ENCODE measurements at places on chromosomes 7 and 10.

DNA sequence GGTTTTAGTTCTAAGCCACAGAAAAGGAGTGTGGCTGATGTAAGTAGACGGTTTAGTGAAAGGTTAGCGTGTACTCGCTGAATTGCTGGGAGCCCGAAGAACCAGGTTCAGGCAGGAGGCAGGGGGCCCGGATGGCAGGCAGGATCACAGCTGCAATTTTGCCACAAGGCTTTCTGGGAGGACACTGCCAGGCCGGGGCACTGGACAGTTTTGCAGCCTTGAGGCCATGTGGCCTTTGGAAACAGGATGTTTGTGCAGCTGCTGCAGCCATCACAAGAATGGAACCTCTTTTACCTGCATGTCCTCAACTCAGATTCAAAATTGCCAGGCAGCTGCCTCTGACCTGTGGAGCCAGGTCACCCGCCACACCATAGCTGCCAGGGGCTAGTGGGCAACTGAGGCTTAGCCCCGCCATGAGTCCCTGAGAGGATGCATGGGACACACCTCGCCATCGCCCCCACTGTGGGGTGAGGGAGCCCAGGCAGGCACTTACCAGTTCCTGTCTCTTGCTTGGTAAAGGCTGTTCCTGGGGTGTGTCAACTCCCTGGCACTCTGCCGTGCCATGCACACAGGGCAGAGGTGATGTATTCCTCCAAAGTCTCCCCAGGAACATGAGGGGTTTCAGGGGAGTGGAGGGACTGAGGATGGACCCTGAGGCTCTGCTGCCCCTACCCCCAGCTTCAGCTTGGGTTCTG is 188.6 kb downstream of the RPS24 start:
- no peak for DNase-seq

DNA sequence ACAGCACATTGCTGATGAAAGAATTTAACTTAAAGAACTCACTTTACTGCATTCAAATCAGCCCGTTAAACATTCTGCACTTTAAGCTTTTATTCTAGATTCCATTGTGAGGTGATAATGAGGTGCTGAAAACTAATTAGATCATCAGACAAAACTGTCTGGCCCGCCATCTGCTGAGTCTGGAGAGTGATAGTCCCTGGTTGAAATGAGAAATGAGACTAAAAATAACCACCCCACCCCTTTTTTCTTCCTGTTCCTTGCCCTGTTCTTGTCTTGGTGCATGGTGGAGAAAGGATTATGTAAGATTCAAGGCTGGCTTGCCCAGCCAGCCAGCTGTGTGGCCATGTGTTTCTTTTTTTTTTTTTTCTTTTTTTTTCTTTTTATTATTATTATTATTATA is 277.0 kb upstream of the COBL start:
- DNase-seq: no peak

DNA sequence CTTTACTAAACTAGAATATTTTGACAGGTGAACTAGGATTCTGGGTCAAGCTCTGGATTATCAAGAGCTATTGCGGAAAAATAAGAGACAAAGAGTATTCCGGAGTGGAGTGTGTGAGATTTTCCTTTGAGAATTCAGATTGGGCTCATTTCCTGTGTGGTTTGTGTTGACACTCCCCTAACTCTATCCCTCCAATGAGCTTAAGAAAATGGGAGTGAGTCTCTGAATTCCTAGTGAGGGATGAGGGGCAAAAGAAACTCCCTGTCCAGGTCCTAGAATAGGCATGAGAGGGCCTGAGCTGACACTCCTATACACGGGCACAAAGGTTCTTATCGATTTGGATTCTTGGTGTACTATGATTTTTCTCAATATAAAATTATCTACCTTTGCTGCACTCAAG is 10.2 kb downstream of the KLF14 start:
- DNase-seq: no peak

GRCh38 chr10:68067029-68067428 is 8.1 kb downstream of the HERC4 start:
- no peak for DNase-seq

- DNase-seq: no peak
Measured at GRCh38 chr7:41351091-41351490, 351.8 kb downstream of the INHBA start.

DNA sequence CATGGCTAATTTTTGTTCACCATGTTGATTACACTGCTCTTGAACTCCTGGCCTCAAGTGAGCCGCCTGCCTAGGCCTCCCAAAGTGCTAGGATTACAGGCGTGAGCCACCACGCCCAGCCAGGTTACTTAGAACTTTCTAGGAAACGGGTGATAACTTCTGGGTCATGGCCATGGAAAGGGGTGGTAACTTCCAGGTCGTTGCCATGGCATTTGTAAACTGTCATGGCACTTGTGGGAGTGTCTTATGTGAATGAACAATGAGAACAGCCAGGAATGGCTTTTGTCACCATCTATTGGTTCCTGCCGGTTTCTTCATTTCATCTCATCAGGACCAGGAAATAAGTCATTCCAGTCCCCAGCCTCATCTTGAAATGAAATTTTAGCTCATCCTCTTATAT is 120.9 kb downstream of the SLC16A9 start:
- DNase-seq: no peak

- no peak for DNase-seq
Measured at GRCh38 chr7:117312593-117313580, 10.0 kb downstream of the WNT2 start.

DNA sequence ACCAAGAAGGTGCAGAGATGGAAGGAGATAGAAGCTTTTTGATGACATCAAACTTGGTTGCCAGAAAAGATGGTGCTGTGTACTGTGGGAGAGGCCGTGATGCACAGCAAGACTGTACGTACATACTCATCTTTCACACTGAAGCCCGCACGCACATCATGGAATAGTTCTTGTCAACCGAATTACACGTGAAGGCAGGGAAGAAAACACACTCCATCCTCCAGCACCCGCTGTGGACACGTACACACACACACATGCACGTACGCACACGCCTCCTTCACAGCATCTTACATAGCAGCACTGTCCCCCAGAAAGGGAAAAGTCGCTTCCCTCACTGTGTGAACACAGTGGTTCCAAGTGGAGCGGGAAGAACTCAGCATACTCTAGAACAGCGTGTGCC is 54.5 kb upstream of the DDC start:
- no peak for DNase-seq

- DNase-seq: peak; percentile 35
Measured at GRCh38 chr10:93815304-93816096, 57.8 kb downstream of the LGI1 start.

DNA sequence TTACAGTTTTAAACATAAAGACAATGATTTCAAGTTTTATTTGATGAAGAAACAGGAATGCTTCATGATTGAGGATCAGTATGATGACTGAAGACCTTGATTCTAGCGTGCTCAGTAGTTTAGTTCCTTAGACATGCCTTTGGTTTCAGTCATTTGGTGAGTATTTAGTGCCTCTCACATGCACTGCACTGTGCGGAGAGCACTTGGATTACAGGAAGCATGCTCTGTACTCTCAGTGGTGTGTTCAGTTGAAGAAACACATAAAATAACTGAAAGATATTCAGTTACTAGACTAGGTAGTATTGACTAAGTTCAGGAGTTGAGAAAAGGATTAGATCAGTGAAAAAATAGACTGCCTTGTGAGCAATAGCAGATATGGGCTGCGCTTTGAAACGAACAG is 25.5 kb downstream of the RBM17 start:
- DNase-seq: no peak

DNA sequence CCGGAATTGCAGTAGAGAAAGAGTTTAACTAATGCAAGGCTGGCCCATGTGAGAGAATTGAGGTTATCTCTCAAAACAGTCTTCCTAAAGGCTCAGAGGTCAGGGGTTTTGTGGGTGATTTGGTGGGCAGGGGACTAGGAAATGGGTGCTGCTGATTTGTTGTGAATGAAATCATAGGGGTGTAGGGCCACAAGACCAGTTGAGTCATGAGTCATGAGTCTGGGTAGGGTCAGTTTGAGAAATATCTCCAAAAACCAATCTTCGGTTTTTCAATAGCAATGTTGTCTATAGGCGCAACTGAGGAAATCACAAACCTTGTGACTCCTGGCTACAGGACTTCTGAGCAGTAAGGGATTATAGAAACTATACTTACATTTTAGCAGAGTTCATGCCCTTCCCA is 460.0 kb upstream of the NRP1 start:
- no peak for DNase-seq

DNA sequence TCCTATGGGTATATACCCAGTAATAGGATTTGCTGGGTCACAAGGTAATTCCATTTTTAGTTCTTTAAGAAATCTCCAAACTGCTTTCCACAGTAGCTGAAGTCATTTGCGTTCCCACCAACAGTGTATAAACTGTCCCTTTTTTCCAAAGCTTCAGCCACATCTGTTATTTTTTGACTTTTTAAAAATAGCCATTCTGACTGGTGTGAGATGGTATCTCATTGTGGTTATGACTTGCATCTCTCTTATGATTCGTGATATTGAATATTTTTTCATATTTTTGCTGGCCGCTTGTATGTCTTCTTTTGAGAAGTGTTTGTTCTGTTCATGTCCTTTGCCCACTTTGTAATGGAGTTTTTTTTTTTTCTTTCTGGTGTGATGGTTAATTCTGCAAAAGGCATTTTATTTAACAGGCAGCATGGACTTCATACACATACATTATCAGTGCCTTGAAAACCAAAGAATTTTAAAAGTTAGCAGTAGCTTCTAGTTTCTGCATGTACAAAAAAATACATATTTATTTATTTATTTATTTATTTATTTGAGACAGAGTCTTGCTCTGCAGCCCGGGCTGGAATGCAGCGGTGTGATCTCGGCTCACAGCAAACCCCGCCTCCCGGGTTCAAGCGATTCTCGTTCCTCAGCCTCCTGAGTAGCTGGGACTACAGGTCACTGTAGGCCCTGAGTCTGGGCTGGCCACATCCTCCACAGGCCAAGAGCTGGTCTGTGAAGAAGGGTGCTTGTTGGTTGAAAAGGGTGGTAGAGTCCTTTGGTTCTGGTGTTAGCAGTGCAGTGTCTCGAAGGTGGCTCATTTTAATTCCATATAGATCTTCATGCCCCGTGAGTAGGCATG is 32.3 kb downstream of the AGR3 start:
- no peak for DNase-seq

- DNase-seq: no peak
Measured at GRCh38 chr7:134780166-134780828, 863 bp downstream of the CALD1 start.

DNA sequence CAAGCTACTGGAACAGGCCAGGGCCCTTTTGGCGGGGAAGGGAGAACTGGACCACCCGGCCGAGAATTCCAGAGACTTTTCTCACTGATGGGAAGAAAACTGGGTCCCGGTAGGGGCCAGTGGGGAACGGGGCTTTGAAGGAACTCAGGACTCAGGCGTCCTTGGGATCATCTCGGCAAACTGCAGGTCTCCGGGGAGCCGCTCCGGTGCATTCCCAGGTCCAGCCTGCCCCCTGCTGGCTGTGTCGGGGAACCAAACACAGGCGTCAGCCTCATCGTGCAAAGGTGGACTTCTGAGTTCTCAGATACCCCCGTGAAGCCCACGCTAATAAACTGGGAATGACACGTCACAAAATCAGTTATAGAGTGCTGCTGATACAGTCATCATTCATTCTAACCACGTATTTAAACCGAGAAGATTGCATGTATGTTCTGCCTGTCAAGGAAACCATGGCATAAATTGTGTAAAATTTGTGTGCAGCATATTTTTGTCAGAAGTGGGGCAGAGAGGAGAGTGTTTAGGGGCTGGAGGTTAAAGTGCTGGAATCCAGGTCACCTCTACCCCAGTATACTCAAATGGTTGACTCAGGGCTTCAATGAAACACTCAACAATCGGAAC is 76.1 kb upstream of the CPXM2 start:
- peak; percentile 28 for DNase-seq

- no peak for DNase-seq
Measured at GRCh38 chr7:137342265-137342664, 1.3 kb downstream of the PTN start.

DNA sequence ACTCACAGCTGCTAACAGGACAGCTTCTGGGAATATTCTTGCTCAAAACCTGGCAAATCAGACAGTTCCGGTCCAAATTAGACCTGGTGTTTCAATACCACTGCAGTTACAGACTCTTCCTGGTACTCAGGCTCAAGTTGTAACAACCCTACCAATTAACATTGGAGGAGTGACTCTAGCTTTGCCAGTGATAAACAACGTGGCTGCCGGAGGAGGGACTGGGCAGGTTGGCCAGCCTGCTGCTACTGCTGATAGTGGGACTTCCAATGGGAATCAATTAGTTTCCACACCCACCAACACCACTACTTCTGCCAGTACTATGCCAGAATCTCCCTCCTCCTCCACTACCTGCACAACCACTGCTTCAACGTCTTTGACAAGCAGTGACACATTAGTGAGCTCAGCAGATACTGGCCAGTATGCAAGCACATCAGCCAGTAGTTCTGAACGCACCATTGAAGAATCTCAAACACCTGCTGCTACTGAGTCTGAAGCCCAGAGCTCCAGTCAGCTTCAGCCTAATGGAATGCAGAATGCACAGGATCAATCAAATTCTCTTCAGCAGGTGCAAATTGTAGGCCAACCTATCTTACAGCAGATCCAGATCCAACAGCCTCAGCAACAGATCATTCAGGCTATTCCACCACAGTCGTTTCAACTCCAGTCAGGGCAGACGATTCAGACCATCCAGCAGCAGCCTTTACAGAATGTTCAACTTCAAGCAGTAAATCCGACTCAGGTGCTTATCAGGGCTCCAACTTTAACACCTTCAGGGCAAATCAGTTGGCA is 2.1 kb downstream of the SP4 start:
- DNase-seq: no peak

- DNase-seq: no peak
Measured at GRCh38 chr10:17647326-17647725, 3.4 kb downstream of the STAM start.

DNA sequence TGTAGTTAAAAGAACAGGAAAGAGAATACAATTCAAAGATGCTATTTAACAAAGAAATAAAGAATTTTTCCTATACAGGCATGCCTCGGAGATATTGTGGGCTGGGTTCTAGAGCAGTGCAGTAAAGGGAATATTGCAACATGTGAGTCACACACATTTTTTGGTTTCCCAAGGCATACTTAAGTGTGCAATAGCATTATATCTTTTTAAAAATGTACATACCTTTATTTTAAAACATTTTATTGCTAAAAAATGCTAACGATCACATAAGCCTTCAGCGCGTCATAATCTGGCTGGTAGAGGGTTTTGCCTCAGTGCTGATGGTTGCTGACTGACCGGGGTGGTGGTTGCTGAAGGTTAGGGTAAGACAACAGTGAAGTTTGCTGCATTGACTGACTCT is 54.4 kb downstream of the ESYT2 start:
- no peak for DNase-seq

Data from amygdala (tissue), 56 donors.